ENCODE measurements at places on chromosomes 12 and 14. TPM values are rescaled to one million over a fixed set of nuclear protein-coding genes. Genes with fewer than 3 reads are reported as not detected.

Gene OGFOD2
- total RNA-seq = 16.3 TPM

Gene CDKN3
- 8.2 TPM for total RNA-seq

Gene IRF9
- total RNA-seq = 55.1 TPM

Gene CLEC4A
- total RNA-seq = not detected

Gene ANKRD33
- not detected for total RNA-seq

Gene EML1
- 46.0 TPM for total RNA-seq

Gene LRRK2
- 23.5 TPM for total RNA-seq

Gene PCBP2
- total RNA-seq = 493 TPM

Gene CYP27B1
- total RNA-seq = 2.7 TPM

Gene CD69
- total RNA-seq = 18.2 TPM

Gene YBX3
- total RNA-seq = 236 TPM

Gene PCK2
- 29.8 TPM for total RNA-seq

Gene TMX1
- total RNA-seq = 43.8 TPM

Gene ADAM21
- 0.11 TPM for total RNA-seq

Gene WNT1
- not detected for total RNA-seq

Gene HPD
- total RNA-seq = not detected

Gene PLCZ1
- total RNA-seq = not detected

Gene CDKL1
- 36.3 TPM for total RNA-seq

Gene RHEBL1
- total RNA-seq = not detected

Gene PDE3A
- 3.8 TPM for total RNA-seq

Gene GLIPR1L1
- total RNA-seq = not detected

Gene ATP5MC2
- 252 TPM for total RNA-seq

Gene AICDA
- total RNA-seq = not detected

Gene ACVRL1
- 61.9 TPM for total RNA-seq

Gene NOVA1
- 6.6 TPM for total RNA-seq

Gene SEC23A
- 59.4 TPM for total RNA-seq

Gene OR4N5
- total RNA-seq = not detected

Gene DTX1
- 20.8 TPM for total RNA-seq

Measured in thyroid gland (tissue), 4 donors.